CD4-positive, alpha-beta T cell treated with Interleukin-6 at 100 ng/mL for 8 hours (primary cell): ENCODE measurements at places on chromosomes 12 and 14.
A peak's percentile ranks its signal among the peaks of the same experiment; 100 is the strongest.

GRCh38 chr14:48876806-48877340, 709.3 kb downstream of the RPS29 start:
- DNase-seq: no peak

DNA sequence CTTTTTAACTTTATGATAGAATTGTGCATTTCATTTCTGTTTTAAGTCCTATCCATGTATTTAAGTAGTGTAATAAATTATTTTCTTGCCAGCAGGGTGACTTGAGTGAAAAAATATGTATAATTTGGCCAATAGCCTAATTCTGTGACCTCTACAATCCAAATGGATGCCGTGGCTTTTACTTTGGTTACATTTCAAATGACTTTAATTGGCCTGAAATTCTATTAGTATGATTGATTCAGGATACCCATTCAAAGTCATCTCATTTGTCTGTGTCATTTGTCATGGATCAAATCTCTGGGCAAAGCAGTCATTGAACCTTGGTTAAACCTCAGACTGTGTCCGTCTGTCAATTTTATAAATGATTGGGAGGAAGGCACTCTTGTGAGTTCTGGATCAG, 29.6 kb downstream of the CRADD start:
- no peak for DNase-seq

GRCh38 chr12:13101821-13102375, 1.6 kb downstream of the GSG1 start:
- peak; percentile 18 for DNase-seq

DNA sequence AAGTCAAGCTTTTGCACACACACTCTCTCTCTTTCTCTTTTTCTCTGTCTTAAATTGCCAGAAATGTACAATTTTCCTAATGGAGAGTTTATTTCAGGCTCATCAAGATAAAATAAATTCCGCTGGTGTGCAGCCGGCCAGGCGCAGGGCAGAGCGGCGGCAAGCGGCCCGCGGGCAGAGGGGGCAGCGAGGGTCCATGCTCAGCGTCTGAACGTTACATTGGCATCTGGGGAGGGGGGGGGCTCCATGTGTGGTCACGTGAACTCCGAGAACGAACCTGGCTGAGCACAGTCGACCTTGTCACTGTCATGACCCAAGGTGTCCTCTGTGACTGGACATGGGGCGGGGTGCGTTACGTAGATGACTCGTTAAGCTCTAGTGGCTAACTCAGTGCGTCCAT, 23.8 kb upstream of the FZD10 start:
- DNase-seq: no peak

- no peak for DNase-seq
These were observed 79.0 kb downstream of the DCAF5 start for GRCh38 chr14:69073915-69074314.

GRCh38 chr12:131274061-131274460, 320.4 kb downstream of the ADGRD1 start:
- DNase-seq: no peak

GRCh38 chr12:25692115-25693035, 139.3 kb upstream of the LMNTD1 start:
- no peak for DNase-seq

GRCh38 chr14:54782751-54783659, 119.6 kb downstream of the GCH1 start:
- no peak for DNase-seq

DNA sequence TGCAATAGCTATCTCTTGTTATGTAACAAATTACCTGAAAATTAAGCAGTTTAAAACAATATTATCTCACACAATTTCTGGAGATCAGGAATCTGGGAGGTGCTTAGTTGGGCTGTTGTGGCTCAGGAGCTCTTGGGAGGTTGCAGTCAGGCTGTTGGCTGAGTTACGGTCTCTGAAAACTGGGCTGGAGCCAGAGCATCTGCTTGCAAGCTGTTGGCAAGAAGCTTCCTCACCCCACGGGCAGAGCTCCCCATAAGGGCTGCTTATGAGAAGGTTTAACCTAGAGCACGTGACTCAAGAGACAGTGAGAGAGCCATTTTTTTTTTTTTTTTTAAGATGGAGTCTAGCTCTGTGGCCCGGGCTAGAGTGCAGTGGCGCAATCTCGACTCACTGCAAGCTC, 346.8 kb downstream of the ATP23 start:
- no peak for DNase-seq

GRCh38 chr12:92539110-92539749, 163.6 kb upstream of the PLEKHG7 start:
- DNase-seq: peak; percentile 23

- DNase-seq: peak; percentile 52
These were observed 991 bp downstream of the FBXL14 start for GRCh38 chr12:1593174-1594005.

GRCh38 chr14:105374389-105374788, 23.9 kb upstream of the TEX22 start:
- DNase-seq: no peak

DNA sequence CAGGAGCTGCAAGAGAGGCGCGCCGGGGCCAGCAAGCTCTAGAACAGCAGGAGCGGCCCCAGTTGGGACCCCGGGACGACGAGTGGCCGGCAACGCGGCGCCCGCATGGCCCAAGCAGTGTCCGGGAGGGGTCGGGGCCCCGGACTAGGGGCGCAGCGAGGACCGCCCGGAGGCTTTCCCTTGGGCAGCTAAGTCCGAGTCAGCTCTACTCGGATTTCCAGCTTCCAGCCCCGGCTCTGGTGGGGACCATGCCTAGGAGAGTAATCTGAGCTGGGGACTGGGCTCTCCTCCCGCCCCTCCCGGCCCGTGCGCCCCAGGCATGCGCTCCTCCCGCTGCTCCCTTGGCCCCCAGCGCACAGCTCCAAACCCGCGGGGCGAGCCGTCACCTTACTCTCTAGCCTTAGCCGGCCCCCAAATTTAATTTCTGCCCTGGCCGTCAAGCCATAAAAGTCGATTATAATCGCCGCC, 41.6 kb upstream of the CAPRIN2 start:
- no peak for DNase-seq

DNA sequence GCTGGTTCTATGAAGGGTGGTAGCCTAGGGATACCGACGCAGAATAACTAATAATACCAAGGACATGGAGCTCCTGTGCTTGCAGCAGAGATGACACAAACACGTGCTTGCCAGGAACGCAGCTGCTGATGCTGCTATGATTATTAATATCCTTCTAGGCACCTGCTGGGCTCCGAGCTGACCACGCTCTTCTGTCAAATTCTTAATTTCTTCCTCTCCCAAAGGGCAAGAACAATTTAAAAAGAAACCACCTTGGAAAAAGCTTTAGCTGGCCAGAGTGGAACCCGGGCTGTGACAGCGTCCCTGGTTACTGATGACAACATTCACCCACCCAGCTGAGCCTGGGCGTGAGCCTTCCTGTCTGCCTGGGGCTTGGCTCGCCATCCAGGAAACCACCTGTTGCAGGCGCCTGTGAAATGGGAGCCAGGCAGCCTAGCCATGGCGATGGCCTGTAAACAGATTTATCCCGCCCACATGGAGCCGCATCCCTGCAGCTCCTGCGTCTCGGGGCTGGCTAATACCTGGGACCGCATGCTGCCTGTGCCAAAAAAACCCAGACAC, 28.8 kb downstream of the CLMN start:
- no peak for DNase-seq

DNA sequence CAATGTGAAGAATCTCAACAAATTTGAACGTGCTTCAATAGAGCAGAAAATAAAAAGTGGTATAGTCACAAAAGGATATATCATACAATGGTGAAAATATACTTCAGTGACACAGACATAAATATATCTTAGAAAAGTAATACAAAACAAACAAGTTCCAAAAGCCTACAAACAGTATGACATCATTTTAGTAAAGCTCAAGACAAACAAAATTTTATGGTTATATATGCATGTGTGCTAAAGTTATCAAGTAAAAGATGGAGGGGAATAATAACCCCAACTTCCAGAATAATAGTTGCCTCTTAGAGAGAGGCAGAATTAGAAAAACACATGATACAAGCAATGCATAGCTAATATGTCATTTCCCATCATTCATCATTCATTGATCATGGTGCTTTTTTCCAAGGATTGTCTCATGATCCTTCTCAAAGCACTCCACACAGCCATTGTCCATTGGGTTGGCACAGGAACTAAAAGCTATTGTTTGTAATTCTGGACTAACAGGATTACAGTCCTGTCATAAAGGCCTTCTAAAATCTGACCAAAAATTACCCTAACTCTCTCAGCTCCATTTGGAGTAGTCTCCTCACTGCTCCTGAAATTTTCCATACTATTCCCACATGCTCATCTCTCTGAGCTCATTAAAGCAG, 59.5 kb downstream of the IFNG-AS1 start:
- no peak for DNase-seq

GRCh38 chr12:13196130-13196921, at the start of gene EMP1:
TSS of gene EMP1 (plus strand) at chr12:13196726. CDS start at chr12:13211511, 14,785 bp downstream.
- DNase-seq: peak; percentile 83

- DNase-seq: peak; percentile 12
These were observed 41.8 kb upstream of the CLMN start for GRCh38 chr14:95361373-95362137.

- DNase-seq: no peak
These were observed 143.5 kb downstream of the SCARB1 start for GRCh38 chr12:124720004-124720680.

- no peak for DNase-seq
These were observed 218.3 kb downstream of the FOXN3 start for GRCh38 chr14:89198544-89199329.

GRCh38 chr12:1737652-1738286, 46.9 kb downstream of the ADIPOR2 start:
- DNase-seq: no peak

- peak; percentile 47 for DNase-seq
These were observed 10.2 kb upstream of the GOLGA5 start for GRCh38 chr14:92783813-92784431.

GRCh38 chr12:19285793-19286448, 153.4 kb upstream of the AEBP2 start:
- no peak for DNase-seq

DNA sequence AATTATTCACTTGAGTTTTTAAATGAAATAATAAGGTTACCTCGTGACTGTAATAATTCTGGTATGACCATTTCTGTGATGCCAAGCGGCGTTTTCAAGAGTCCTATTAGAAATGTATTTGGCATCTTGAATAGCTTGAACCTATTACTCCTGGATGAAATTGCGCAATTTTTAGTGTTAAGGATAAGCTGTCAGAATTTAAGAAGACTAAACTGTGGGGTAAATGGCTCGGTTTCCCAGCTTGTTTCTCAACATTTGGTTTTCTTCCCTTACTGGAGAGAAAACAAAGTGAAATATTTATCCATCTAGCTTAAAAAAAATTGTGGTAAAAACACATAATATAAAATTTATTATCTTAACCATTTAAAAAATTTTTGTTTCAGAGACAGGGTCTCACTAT, 26.8 kb downstream of the PCNX1 start:
- DNase-seq: no peak

DNA sequence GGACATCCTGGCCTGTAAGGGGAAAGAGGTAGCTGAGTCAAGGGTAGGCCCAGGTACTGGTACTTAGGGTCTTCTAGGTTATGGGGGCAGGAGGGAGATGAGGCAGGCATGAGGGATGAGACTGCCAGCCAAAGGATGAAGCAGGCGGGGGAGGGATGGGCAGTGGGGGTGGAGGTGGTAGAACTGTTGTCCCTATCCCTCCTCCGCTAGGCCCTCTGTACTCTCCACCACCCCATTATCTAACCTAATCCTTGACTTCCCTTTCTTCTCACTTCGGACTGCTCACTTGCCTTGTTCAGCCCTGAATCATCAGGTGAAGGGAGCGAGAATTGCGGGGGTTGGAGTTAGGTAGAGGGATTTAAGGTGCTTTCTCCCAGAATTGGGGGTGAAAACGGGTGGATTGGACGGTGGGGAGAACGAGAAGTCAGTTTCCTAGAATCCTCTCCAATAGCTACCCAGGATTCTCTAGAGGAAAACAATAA, 562 bp downstream of the PAN2 start:
- no peak for DNase-seq

DNA sequence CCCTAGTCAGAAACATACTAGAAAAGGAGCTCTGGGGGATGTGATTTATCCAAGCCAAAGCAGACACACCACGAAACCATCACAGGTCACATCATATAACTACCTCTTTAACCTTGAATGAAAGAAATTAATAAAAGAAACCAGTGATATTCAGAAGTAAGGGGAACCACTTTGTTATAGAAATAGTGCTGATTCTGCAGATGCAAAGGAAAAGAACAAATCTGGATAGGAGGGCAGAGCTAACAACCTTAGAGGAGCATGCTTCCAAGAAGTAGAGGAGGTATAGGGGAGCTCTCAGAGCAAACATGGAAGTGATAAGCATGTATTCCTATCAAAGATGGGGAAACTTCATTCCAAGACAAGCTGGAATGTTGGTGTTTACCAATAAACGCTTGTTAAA, 117.0 kb upstream of the MDM1 start:
- no peak for DNase-seq

GRCh38 chr14:77212943-77213678, 31.5 kb downstream of the TMEM63C start:
- no peak for DNase-seq

DNA sequence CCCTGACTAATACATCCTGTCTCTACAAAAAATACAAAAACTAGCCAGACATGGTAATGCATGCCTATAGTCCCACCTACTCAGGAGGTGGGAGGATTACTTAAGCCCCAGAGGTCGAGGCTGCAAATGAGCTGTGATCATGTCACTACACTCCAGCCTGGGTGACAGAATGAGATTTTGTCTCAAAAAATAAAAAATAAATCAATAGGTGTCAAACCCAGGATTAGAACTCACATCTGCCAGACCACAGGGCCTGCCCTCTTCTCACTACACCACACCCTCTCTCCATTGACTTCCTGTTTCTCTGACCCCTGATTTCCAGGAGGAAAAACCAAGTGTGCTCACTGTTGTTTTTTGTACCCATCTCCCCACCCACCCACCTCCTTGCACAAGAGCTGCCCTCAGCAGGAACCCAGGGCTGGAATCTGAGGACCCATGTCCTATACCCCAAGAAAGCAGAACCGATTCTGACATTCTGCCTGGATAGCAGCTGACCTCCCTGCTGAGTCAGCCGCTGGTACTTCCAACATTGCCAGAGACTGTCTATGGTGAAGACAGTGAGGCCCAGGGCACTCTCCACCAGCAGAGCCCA, 6.2 kb downstream of the CMKLR1 start:
- DNase-seq: no peak

DNA sequence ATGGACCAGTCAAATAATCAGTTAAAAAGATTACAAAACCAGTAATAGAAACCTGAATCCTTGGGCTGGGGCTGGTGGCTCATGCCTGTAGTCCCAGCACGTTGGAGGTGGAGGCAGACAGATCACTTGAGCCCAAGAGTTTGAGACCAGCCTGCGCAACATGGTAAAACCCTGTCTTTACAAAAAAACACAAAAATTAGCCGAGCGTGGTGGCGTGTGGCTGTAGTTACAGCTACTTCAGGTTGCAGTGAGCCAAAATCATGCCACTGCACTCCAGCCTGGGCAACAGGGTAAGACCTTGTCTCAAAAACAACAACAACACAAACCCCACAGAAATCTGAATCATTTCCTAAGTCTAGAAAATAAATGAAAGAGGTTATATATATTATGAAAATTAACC, 100.6 kb downstream of the HEATR5A start:
- DNase-seq: no peak

GRCh38 chr12:100864366-100864765, 69.8 kb downstream of the ANO4 start:
- DNase-seq: no peak

- DNase-seq: no peak
These were observed 91.0 kb upstream of the FOXN3 start for GRCh38 chr14:89507926-89508460.

- no peak for DNase-seq
These were observed 28.5 kb upstream of the PNMA1 start for GRCh38 chr14:73742520-73743238.

GRCh38 chr12:33052141-33053051, 155.8 kb upstream of the PKP2 start:
- no peak for DNase-seq

GRCh38 chr14:33762161-33762851, 188.6 kb downstream of the EGLN3 start:
- DNase-seq: no peak
